Left renal pelvis (tissue), 4 donors: ENCODE measurements at places on chromosomes 1 and 21. TPM values are rescaled to one million over a fixed set of nuclear protein-coding genes. Genes with fewer than 3 reads are reported as not detected.
A peak's percentile ranks its signal among the peaks of the same experiment; 100 is the strongest.

DNA sequence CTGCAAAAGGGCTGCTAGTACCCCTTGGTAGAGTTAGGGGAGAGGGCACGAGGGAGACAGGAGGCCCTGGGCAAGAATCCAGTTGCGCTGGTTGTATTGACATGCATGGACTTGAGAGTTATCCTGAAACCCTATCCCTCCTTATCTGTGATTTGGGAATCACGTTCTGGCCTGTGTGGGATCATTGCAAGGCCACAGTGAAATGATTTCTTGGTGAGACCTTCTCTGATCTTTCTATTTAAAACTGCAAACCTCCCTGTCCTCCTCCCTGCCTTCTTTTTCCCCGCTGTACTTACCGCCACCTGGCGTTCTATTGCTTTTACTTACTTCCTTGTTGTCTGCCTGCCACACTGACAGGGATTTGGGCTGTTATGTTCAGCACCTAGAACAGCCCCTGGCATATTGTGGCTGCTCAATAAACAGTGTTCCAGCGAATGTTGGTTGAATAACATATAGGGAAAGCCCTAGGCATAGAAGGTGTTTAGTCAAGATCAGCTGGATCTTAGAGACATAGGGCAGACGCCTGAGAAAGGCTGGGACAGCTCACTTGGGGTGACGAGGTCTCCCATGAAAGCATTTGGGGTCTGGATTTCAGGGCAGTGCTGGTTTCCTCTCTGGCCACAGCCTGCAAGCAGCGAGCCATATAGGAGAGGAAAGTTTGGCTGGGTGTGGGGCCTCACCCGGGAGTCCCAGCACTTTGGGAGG, 25.6 kb downstream of the ALPL start:
- DNase-seq, result peak; percentile 35

GRCh38 chr1:151988405-151988923, 5.2 kb downstream of the S100A10 start:
- DNase-seq, result no peak

Gene OLFML3
- polyA plus RNA-seq, result 149 TPM

DNA sequence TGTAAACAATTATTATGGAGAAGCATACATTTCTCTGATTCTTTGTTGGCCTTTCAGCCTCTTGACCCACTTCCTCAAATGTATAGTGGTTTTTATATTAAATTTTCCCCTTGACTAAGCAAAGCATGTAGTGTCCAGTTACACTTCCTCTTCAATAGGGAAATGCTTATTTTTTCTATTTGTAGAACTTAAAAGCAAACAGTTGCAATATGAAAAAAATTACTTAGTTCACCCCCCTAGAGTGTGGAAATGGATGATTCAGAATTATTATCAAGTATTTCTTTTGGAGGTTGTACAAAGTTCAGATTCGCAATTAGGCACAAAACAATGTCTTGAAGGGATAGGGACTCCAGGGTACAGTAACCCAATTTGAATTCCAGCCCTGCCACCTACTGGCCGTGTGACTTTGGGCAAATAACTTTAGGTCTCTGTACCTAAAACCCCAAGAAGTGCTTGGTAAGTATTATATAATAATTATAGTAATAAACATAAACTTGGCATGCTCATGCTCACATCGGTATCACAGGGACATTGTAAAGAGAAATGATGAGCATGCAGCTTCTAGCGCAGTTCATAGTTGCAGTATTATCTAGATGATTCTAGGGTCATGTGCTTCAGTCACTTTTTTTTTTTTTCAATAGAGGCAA, 28.6 kb upstream of the IFNGR2 start:
- DNase-seq, result no peak

GRCh38 chr1:216702170-216702569, 21.1 kb downstream of the ESRRG start:
- DNase-seq, result no peak

Gene PLA2G2C
- polyA plus RNA-seq, result not detected

- DNase-seq, result no peak
Measured at GRCh38 chr1:83034851-83035250, 964.1 kb downstream of the TTLL7 start.

GRCh38 chr21:44329086-44329889, 9.9 kb downstream of the CFAP410 start:
- no peak for DNase-seq

Gene VAMP4
- polyA plus RNA-seq, result 19.3 TPM

DNA sequence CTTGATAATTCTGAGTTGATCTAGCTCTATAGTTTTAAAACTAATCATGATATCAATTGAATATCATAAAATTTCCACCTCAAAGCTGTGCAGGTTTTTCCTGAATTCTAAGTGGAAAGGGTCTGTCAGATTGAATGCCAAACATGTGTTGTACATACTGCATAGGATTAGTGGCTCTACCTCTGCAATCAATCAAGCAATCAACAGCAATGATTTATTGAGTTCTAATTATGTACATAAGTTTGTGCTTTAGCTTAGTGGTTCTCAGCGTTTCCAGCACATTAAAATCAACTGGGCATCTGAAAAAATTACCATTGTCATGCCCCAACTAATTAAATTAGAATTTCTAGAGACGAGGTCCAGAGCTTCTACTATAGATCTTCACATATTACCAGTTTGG, 251.5 kb downstream of the BACH1 start:
- no peak for DNase-seq

DNA sequence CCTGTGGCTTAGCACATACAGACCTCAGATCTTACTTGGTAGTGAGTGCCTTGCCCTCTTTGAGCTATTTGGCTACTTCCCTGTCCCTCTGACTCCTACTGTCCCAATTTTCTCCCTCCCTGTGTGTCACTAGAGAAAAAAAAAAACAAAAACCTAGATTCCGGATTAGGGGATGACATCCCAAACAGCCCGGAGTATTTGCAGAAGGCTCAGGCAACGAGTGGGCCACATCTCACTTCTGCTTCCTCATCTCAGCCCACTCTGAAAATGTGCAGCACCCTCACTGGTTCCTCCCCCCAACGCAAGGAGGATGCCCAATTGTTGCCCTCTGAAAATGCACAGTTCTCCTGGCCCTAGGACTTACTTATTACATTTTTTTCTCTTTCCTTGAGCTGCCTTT, 4.9 kb downstream of the NHLH1 start:
- no peak for DNase-seq

DNA sequence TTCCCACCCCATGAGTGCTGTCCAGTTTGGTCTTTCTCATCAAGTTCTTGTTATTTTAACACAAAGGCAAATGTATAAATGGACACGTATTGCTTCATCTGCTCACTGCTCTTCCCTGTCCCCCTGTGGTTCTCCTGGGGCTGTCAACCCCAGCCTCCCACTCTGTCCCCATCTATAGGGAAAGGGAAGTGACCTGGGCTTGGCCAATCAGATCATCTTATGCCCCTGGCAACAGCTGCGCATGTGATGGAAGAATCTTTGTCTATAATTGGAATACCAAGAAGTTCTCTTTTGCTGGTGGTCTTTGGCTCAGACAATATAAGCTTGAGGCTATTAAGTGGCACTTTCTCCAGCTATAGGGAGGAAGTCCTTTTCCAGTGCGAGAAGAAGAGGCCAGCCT, 4.7 kb upstream of the CCSAP start:
- DNase-seq, result no peak

DNA sequence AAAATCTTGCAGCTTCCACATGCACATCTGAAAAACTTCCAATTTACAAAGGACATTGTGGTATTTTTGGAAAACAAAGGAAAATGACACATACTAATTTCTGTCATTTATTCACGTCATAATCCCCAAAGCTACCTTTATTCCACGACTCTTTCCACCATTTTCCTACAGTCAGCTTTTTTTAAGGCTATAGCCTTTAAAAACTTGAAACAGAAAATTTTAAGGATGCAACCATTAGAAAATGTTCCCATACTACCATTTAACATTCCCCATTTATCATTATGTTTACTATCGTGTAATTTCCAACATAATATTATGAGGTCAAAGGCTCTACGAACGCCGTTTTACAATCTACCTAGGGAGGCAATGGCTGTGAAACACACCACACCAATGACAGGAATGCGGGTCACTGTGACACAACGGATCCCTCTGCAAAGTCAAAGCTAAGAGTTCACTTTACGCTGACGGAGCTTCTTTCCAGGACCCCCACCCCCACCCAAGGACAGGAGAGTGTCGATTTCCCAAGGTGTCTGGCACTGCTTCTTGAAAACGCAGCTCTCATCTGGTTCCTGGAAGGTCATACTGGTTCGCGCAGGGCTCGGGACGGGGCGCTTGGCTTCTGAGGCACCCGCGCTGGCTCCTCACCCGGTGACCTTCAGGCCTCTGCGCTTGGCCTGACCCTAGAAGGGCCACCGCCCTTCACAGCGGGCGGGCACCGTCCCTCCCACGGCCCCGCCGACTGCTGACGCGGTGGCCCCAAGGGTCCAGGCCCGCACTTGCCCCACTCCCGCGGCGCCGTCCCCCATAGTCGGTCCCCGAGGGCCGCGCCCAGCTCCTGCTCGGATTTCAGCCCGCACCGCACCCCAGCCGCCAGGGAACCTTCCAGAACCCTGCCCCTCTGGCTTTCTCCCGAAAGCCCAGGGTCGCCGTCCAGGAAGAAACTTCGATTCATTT, 50.5 kb upstream of the ATF3 start:
- peak; percentile 29 for DNase-seq

- DNase-seq, result no peak
Measured at GRCh38 chr21:45393833-45394638, 10.9 kb upstream of the COL18A1 start.

GRCh38 chr1:168606096-168606495, 29.7 kb downstream of the XCL1 start:
- DNase-seq, result no peak

Gene CELA3A
- polyA plus RNA-seq, result not detected

Gene SPRR2F
- 0.42 TPM for polyA plus RNA-seq

GRCh38 chr1:25111706-25112105, 120.6 kb downstream of the SYF2 start:
- no peak for DNase-seq

GRCh38 chr21:43728154-43728466, 9.2 kb downstream of the PDXK start:
- DNase-seq, result no peak

Gene TFF2
- polyA plus RNA-seq, result not detected

DNA sequence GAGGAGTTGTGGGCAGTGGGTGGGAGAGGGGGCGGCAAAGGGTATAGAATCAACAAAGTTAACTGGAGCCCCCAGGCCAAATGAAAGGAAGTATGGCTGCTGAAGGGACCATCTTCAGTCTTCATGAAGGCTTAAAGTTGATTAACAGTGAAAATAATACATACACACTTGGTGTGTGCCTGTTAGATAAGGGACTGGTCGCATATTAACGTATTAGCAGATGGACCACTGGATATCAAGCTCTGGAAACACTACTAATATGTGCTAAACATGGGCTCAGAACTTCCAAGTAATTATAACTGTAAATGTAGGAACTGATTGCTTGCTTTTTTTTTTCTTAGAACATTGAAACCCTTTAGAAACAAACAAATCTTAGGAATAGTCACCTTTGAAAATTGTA, 224.7 kb upstream of the KIAA0040 start:
- DNase-seq, result no peak

- no peak for DNase-seq
Measured at GRCh38 chr1:166858726-166859419, 17.2 kb downstream of the TADA1 start.

DNA sequence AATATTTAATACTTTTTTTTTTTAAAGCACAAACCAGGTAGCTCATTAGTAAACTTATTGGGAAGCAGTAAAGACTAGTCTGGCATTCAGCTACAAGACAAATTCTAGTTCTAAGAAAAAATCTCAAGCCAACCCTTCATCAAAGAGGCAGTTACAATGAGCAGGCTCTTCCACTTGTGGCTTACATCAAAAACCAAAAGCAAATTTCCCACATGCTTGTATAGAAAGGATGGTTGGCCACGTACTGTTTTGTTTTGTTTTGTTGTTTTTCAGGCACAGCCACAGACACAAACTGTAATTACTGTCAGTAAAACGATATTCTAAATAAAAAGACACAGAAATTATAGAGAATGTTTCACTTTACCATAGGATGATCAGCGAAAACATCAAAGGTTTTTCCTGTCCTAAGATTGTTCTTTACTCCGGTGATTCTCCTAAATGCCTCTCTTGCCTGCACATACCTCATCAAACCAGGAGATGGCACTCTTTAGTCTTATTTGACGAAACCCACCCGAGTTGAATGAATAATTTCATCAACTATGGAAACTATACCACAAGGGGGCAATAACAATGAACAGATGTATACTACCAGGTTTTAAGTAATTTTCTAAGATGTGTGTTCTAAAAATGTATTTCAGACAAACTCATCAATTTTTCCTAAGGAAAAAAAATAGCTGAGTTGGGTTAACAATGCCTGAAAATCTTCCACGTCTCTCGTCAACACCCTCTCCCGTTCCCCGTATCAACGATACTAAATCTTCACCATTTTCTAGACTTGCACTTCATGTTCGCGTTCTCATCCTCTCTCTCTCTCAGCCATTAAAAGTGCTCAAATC, 26.9 kb downstream of the RPL5 start:
- peak; percentile 62 for DNase-seq

Gene ICOSLG
- 14.8 TPM for polyA plus RNA-seq

Gene PADI6
- not detected for polyA plus RNA-seq

DNA sequence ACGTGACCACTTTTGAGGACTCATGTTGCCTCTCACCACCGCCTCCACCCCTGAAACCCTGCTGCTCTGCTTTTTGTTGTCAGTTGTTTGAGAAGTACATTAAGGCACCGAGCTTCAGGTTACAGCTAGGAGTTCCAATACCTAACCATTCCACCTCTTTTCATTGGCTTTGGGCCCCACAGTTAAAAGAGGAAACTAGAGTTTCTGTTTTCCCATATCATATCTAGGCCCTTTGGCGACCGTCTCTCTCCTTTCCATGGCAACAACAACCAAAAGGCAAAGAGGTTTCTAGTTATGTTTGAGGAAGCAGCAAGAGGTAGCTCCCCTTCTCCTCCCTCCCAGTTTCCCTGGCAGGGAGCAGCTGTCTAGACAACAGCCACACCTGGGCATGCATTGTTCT, 5.9 kb downstream of the ANKRD35 start:
- DNase-seq, result no peak

GRCh38 chr1:4298361-4299083, 355.9 kb upstream of the AJAP1 start:
- no peak for DNase-seq

Gene MIXL1
- 0.22 TPM for polyA plus RNA-seq

- DNase-seq, result no peak
Measured at GRCh38 chr1:201252944-201253371, 30.3 kb upstream of the PKP1 start.

Gene EMC1
- 49.9 TPM for polyA plus RNA-seq

Gene OR2L8
- polyA plus RNA-seq, result not detected
